ENCODE measurements at places on chromosomes 2 and 18.

GRCh38 chr2:95392730-95393455 lies 9.6 kb upstream of the FAHD2A start:
- no peak for DNase-seq

DNA sequence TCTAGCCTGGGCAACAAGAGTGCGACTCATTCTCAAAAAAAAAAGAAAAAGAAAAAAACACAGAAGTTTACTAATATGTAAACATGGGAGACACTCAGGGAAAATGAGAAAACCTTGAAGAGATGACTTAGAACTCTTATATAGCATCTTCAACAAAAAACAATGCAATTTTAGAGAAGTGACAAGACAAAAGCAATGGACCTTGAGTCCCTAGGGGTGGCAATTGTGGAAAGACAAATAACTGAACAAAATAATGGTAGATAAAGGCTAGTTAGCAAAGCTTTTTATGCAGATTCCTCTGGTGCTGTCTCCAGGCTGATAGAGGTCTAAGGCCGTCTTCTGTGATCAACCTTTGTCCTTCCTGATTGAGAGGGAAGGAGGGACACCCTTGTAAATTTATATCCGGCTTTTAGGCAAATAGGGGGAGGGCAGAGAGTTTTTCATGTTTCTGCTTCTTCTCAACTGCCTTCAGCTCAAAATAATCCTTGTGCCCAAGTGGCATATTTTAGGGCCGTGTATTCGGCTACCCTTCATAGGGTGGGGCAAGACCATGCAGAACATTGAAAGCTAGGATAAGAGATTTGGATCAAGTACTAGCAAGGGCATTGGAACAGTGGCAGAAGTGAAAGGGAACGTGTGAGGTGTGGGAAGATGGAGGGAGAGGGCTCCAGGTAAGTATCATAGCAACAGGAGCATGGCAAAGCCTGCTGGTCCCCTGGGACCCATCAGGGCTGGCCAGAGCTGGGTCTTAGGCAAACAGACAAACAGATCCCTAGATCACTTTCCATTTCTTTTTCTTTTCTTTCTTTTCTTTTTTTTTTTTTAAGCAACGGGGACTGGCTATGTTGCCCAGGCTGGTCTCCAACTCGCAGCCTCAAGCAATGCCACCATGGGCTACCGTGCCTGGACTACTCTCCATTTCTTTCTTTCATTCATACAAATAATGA lies 116.2 kb upstream of the STPG4 start:
- no peak for DNase-seq

DNA sequence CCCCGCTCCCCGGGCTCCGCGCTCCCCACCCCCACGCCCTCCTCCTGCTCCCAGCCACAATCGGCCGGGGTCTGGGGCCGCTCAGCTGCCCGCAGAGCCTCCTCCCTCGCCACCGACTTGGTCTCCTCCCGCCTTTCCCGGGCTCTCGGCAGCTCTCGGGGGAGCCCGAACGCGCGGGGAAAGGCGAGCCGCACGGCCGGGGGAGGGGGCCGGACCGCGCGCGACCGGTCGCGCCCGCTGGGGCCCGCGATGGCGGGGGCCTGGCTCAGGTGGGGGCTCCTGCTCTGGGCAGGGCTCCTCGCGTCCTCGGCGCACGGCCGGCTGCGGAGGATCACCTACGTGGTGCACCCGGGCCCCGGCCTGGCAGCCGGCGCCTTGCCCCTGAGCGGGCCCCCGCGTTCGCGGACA lies 327 bp downstream of the LTBP1 start:
- DNase-seq: no peak

DNA sequence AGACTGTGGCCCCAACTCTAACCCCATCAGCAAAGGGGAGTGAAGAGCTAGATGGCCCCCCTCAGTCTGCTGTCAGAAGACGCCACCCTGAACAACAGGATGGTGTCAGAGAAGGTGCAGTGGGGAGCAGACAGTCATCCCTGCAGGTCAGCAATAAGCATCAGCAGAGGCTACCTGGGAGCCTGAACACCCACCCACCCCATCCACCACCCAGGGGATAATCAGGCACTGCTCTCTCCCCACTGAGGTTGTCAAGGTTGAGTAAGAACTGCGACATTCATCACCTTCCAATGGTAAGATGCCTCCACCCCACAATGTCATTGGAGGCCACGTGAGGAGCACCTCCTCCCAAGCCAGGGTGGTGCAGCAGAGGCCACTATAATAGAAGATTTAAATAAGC lies 8.5 kb upstream of the ID2 start:
- no peak for DNase-seq

GRCh38 chr2:177074099-177074710 lies 138.4 kb upstream of the HNRNPA3 start:
- DNase-seq: no peak

GRCh38 chr18:45102863-45103262 lies 422.2 kb downstream of the SETBP1 start:
- no peak for DNase-seq

DNA sequence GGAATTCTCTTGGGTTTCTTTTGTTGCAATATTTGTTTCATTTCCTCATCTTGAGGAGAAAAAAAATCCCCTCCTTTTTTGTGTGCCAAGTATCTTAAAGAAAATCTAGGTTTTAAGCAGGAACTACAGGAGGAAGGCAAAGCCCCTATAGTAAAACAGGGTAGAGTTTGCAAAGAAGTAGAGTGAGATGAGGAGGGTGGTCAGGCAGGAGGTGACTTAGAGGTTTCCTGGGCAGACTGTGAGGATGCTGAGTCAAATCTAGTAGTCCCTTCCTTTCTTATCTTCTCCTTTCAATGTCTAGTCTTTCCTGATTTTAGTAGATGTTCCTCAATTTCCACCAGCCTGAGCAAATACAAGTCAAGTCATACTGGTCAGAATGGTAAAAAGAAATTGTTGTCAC lies 222.5 kb downstream of the PMAIP1 start:
- DNase-seq: no peak

GRCh38 chr2:109614715-109615636 lies 812 bp downstream of the SOWAHC start:
- DNase-seq: no peak

GRCh38 chr18:49612515-49613033 lies 50.7 kb downstream of the LIPG start:
- DNase-seq: no peak

DNA sequence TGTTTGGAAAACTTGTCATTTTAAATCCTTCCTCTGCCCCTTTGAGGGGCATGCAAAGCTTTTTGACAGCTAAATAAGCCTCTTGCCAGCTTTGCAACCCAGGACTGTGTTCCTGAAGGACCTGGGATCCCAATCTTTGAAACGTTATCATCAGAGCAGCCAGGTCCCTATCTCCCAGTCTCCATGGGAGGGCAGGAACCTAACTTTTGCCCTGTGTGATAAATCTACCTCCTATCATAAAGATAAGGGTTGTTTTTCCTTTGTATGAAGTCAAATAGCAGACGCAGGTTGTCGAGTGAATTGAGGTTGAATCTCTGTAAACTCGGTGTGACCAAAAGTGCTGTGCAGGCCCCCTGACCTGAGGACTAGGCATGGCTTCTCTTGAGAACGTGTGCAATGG lies 30.1 kb downstream of the TPRKB start:
- DNase-seq: no peak

DNA sequence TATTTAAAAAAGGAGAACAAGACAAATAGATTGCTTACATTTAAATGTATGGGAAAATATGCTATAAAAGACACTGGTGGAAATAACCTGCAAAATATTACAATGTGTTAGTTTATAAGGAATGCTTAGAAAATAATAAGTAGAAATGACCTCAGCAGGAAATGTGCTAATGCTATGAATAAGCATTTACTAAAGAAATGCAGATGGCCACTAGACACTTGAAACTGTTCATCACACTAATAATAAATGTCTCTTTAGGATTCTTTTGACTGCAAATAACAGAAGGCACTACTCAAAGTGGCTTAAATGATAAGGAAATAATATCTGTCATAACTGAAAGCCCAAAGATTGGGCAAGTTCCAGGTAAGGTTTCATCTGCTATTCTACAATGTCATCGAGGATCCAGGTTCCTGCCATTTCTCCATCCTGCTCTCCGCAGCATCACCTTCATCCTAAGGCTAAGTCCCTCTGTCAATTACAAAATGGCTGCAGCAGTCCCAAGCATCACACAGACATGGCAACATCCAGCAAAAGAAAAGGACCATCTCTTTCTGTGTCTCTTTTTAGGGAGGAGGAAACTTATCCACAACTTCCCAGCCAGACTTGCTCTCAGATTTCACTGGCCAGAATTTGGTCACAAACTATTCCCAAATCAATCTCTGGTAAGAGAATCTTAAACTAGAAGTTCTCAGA lies 21.9 kb downstream of the METTL8 start:
- DNase-seq: no peak

GRCh38 chr18:58161659-58162058 lies 117.6 kb downstream of the NEDD4L start:
- no peak for DNase-seq

DNA sequence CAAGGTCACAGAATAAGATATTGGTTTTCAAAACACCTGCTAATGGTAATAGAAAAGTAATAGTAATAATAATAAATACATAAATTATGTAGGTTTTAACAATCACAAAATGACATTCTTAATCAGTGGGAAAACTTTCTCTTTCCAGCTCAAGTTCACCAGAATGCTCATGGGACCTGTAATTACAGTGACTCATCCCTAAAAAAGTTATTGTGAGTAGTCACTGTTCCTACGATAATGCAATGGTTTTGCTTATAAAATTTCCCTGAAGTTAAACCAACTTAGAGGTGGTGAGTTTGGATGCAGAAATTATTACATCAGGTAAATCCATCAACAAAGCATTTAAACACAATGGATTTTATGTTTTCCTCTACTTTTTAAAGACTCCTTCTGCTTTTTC lies 502.3 kb downstream of the PID1 start:
- no peak for DNase-seq

DNA sequence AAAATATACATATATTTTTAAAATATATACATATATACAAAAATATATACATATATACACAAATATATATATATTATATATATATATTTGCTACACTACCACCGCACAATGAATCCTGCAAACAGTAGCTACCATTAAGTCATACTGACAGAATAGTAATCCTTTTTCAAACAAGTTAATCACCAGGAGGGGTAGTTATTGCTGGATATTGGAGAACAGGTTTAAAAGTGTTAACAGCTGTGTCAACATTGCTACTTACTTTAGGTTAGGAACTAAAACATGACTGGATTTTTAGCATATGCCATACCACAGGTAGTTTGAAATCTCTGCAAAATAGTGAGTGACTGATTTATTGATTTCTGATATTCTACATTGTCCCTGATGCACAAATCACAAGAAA lies 529.1 kb upstream of the CDH7 start:
- no peak for DNase-seq

- no peak for DNase-seq
Measured at GRCh38 chr2:118062669-118063068, 25.6 kb upstream of the INSIG2 start.

GRCh38 chr2:224381521-224382279 lies 20.2 kb downstream of the FAM124B start:
- DNase-seq: no peak

DNA sequence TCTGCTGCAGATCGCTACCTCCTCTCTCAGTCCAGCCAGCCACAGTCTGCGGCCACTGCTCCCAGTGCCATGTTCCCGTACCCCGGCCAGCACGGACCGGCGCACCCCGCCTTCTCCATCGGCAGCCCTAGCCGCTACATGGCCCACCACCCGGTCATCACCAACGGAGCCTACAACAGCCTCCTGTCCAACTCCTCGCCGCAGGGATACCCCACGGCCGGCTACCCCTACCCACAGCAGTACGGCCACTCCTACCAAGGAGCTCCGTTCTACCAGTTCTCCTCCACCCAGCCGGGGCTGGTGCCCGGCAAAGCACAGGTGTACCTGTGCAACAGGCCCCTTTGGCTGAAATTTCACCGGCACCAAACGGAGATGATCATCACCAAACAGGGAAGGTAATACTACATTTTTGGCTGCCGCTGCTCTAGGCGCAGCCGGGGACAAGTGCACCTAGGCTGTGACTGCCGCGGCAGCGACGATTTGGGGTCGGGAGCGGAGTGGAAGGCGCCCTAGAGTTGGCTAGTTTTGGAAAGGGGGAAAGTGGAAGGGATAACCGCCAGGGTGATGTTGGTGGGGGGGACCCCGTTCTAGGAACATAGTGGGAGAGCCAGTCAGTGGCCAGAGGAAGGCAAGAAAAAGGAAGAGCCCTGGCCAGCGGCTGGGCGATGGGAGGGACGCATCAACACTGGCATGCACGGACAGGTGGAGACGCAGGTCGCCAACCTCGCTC lies 776 bp downstream of the TBR1 start:
- DNase-seq: no peak

DNA sequence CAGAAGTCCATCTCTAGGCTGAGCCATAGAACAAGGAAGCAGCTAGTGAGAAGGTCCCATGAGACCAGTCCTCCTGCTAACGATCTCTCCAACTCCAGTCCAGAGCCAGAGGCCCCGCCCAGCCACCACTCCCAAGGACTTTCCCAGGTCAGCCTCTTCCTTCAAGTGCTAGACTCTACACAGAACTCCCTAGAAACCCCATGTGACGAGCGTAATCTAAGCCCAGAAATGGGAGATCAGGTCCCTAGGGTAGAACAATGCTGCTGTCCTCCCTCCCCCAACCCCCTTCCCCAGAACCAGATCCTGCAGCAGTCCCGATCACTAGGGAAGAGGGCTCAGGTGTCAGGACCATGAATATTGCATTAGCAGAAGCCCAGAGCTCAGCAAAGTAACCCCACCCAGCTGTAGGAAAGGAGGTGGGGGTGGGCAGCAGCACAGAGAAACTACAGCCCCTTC lies 6.9 kb downstream of the DCTN1 start:
- DNase-seq: no peak

Measured in activated CD8-positive, alpha-beta memory T cell treated with anti-CD3 and anti-CD28 coated beads for 4 hours (primary cell).